ENCODE measurements at places on chromosomes 6 and 20.

GRCh38 chr6:35082733-35083403 is 58.3 kb downstream of the TCP11 start:
- DNase-seq = no peak

GRCh38 chr6:106979435-106979884 is 4.9 kb upstream of the CD24 start:
- peak; percentile 79 for DNase-seq

DNA sequence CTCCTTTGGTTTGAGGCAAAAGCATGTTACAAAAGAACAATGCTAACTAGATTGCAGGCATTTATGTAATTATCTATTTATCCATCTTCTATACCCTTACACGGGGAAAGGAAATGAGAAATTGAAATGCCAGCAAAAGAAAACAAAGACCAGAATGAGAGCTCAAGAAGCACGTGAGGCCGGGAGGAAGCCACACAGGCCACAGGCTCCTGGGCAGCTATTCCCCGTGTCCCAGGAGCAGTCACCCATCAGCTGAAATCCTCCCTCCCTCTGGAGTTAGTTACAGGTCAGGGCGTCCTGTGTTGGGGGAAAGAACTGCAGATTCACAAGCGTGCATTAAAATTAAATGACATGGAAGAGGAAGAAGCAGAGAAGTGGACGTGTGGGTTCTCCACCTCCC is 64.7 kb upstream of the RPS6KA2 start:
- DNase-seq = no peak

- DNase-seq = no peak
Measured at GRCh38 chr6:128516514-128516898, 3.9 kb downstream of the PTPRK start.

DNA sequence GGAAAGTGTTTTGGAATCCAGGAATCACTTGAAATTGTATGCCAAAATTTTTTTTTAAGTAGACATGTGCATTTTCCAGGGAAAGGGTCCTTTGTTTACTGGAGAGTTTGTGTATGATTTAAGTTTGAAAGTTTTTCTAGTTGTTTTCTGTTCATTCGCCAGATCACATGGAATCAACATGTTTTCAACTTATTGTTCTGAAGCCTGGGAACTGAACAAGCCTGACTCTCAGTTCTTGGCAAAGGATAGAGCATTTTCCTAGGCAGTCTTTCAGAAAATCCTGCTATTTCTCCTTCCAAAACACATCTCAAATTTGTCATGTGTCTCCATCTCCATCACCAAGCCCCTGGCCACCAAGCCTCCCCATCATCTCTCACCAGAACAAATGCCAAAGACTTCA is 374.8 kb downstream of the MAFB start:
- no peak for DNase-seq

DNA sequence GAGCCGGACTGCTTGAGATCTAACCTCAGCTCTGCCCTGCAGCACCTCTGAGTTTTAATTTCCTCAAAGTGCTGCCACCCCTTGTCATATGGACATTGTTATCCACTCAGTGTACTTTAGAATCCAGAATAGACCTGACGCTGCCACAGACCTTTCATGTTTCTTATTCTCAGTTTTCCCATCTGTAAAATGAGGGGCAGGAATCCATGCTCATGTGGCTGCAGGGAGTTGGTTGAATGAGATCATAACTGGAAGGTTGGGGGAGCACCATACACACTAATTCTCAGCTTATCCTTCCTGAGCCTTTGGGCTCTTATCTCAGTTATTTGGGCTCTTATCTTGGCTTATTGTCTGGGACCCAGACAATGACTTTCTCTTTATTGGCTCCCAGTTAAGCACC is 2.3 kb downstream of the PABPC1L start:
- DNase-seq = no peak

DNA sequence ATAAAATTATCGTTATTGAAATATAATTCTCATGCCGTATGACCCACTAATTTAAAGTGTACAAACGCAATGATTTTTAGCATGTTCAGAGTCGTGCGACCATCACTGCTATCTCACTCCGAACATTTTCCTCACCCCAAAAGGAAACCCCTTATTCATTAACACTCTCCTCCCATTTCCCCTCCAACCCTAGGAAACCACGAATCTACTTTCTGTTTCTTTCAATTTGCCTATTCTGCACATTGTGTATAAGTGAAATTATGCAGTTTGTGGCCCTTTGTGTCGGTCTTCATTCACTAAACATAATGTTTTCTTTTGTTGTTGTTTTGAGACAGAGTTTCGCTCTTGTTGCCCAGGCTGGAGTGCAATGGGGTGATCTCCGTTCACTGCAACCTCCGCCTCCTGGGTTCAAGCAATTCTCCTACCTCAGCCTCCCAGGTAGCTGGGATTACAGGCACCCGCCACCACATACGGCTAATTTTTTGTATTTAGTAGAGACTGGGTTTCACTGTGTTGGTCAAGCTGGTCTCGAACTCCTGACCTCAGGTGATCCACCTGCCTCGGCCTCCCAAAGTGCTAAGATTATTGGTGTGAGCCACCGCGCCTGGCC is 99.7 kb upstream of the ZNF217 start:
- no peak for DNase-seq

DNA sequence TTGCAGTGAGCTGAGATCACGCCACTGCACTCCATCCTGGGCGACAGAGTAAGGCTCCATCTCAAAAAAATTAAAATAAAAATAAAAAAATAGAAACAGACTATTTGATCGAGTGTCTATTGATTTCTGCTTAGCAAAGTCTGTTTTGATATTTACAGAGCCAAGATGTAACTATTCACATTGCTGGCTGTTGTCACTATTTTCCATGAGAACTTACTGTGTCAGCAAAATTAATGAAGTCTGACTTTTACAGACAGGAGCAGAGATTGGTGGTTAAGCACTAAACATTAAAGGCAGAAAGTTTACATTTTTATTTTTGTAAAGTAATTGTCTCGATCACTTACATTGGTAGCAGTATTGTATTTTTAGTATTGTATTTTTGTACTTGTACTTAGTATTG is 85.0 kb upstream of the CCDC28A start:
- no peak for DNase-seq

DNA sequence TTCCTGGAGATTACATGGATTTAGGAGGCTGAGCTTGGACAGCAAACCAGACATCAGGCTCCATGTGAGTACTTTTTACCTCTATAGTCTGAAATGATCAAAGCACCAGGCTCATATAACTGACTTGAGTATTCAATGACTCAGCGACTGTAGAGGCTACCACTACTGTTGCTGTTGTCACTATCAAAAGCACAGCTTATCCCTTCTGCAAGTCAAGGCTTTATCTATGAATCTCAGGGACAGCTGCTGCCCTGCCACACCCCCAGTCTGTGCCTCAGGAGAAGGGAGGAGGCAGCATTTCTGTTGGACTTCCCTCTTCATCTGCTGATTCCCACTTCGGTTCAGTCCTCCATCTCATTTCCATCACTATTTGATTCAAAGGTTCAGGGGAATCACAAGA is 80.5 kb upstream of the CNR1 start:
- no peak for DNase-seq

DNA sequence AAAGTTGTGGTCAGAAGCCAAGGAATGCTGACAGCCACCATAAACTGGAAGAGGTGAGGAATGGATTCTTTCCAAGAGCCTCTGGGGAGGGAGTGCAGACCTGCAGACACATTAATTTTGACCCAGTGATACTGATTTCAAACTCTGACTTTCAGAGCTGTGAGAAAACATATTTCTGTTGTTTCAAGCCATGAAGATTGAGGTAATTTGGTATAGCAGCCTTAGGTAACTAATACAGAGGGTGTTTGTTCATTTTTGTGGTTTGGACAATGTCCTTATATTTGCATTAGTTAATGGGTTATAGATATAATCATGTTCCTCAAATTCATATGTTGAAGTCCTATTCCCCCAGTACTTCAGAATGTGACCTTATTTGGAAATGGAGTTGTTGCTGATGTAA is 85.4 kb upstream of the GTSF1L start:
- no peak for DNase-seq

- DNase-seq = no peak
Measured at GRCh38 chr6:98384801-98385200, 449.6 kb upstream of the POU3F2 start.

GRCh38 chr6:98980819-98981218 is 33.1 kb upstream of the FBXL4 start:
- no peak for DNase-seq

DNA sequence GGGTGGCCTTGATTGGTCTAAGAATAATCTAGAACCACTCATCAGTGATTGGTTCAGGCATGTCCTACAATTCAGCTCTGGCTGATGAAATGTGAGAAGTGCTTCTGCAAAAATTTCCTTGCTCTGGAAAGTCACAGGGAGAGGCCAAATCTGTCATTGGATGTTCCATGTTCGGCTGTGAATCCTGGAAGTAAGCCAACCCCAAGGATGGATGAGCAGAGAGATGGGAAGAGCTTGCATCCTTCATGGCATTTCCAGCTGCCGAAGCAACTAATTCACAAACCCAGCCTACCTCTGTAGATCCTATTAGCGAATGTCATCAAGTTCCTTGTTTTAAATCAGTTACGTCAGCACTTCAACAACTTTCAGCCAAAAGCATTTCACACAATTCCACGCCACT is 187.2 kb upstream of the SOX4 start:
- no peak for DNase-seq

GRCh38 chr6:82178077-82178758 is 69.3 kb downstream of the IBTK start:
- DNase-seq = no peak

DNA sequence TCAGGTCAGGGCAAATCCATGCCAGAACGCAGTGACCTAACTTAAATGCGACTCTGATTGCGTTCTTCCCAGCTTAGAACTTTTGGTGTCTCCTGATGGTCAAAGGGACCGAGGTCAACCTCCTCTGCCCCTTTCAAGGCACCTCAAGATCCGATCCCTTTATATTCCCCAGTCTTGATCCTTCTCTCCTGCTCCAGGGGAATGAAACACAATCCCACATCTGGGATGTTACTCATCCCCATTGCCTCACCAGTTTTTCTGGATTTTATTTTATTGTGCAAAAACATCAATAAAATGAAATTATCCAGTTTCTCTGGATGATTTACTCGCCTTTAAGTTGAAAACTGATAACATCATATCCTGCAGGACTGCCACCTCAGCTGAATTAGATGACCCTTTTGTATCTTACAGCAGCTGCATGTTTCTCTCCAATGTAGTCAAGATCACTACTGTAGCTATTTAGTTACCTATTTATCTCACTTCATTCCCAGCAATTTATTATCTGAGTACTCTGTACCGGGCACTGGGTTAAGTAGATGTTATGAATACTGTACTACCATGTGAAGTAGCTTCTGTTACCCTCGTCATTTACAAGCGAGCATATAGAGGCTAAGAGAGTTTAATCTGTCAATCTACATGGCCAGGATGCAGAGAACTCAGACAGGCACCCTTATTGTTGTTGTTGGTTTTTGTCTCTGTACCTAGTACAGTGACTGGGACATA is 44.0 kb downstream of the IRAK1BP1 start:
- no peak for DNase-seq

- DNase-seq = no peak
Measured at GRCh38 chr6:153702671-153703070, 336.4 kb upstream of the OPRM1 start.

DNA sequence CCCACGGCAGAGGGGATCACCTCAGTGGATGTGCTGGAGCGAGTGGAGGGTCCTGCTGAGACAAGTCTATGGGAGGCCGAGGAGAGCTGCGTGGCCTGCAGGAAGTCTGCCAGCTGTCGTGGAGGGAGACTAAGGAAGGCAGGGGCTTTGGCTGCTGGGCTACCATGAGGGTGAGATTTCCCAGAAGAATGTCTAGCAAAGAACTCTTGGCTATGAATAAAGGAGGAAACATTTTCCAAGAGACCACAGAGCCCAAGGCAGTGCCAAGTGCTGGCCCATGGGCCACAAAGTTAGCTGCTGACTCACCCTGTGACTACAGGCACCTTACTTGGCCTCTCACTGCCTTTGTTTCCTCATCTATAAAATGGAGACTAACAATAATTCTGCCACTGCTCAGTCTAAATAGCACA is 73.4 kb downstream of the PRDM1 start:
- DNase-seq = no peak

- DNase-seq = no peak
Measured at GRCh38 chr6:167836721-167837120, 10.0 kb downstream of the AFDN start.

- no peak for DNase-seq
Measured at GRCh38 chr6:39321761-39322160, 741 bp downstream of the KCNK16 start.

DNA sequence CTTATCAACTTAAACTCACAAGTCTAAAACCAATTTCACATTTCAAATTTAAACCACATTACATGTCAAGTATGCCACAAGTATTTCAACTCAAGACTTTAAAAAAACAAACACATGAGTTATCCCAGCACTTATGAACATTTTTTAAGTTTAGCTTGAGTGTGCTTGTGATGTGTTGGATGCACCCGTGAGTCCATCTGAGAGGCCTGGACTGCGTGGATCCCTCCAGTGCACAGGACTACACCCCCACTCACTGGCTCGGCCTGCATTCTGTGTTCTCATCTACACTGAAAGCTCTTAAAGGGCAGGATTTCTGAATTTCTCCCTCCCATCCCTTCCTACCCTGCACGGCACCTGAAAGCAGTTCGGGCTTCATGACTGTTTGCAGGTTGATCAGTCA is 128.8 kb upstream of the CD93 start:
- DNase-seq = no peak

DNA sequence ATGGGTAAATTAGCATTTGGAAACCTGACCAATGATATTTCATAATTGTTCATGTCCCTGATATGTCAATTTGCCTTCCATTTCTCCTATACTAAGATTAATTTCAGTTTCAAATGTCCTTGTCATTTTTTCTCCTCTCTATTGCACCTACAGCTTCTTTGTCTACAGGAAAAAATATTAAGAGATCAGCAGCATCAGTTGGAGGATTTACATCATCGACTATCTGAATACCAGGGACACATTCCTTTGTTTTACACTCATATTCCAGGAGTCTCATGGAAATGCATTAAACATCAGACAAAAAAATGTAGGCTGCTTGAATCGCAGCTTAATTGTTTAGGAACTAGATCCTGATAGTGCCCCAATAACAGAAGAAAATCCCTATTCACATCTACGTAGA is 188.2 kb downstream of the PRKN start:
- DNase-seq = no peak
